ENCODE measurements at places on chromosomes 5 and 9.
A peak's percentile ranks its signal among the peaks of the same experiment; 100 is the strongest.

DNA sequence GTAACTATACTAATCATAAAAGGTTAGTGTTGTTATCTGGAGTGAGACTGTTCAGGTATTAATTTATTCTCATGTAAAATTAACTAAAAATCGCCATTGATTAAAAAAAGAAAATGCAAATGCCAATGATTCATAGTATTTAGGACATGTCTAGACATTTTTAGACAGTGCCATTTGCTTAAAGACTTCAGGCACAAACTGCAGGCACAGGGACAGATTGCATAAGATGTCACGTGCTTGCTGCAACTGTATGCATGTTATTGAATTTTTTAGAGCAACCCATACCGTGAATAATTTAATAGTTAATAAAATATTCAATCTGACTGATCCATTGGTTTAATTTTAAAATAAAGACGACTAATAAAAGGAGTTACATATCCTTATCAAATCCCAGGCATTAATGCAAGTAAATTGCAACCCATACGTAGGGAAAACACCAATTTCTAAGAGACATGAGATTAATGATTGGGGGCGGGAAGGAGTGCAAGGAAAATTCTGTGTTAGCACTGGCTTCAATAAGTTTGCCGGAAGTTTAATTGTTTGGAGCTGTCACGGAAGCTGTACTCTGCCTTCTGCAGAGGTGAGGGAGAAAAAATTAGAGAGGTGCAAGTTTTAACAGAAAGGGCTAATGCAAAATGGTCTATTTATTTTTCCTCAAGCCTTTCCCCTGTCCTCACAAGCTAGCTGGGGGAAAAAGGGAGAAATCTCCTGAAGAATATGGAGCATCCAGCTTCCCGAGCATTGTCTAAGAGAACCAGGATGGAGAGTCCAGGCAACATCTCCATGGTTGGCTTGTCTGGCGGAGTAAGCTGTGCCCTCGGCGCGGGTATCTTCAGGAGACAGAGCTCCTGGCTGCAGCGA lies 2.9 kb downstream of the EDIL3 start:
- peak; percentile 34 for DNase-seq

- peak; percentile 14 for DNase-seq
These were observed 10.0 kb upstream of the ZNF131 start for GRCh38 chr5:43110606-43111170.

GRCh38 chr5:111859533-111860270 lies 102.7 kb upstream of the NREP start:
- peak; percentile 93 for DNase-seq

DNA sequence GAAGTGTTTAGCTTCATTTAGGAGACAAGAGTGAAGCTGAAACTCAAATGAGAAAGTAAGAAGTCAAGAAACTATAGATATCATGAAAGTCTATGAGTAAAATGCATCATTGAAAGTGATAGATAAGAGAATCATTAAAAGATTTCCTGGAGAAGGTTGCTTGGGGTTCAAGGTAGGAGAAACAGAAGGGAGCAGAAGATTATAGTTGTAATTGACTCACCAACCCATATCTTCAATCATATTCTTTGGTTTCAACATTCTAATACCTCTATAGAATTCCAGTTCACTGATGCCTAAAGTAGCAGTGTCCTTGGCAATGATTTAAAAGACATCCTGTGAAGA lies 365.7 kb upstream of the RIOK2 start:
- no peak for DNase-seq

GRCh38 chr9:77595426-77596095 lies 52.6 kb downstream of the GNA14 start:
- peak; percentile 26 for DNase-seq

DNA sequence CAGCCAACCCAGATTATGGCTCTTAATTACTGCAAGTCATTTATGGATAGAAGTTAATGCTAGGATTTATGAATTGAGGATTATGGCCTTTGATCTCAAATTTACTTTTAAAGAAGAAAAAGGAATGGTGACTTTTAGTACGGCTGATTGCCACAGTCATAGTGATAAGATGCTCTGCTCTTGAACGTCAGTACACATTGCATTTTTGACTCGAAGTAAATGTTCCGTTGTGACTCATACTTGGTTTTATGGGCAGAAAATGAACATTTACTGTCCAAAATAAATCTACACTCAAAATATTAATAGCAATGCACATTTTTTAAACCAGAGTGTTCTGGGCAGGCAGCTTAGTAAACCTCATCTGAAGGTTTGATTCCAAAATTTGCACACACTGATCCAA lies 830 bp downstream of the ADAMTSL1 start:
- DNase-seq = peak; percentile 83

GRCh38 chr9:136292591-136293448 lies 11.1 kb downstream of the CCDC187 start:
- DNase-seq = no peak

DNA sequence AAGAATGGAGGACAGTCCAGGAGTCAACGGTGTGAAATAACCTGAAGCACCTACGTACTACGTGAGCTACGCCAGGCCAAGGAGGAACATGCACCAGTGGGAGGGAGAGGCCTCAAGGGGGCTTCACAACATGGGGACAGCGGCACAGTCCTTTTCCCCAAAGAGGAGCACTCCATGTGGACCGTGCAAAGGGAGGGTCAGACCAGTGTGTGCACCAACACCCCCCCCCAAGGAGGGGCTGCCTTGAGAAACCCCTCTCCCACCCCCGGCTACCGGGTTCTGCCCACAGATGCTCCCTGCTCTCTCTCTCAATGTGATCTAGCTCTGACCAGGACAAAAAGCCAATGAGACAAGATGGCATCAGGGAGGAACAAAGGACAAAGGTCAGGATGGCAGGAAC lies 68.6 kb downstream of the PRRT1B start:
- DNase-seq = no peak

DNA sequence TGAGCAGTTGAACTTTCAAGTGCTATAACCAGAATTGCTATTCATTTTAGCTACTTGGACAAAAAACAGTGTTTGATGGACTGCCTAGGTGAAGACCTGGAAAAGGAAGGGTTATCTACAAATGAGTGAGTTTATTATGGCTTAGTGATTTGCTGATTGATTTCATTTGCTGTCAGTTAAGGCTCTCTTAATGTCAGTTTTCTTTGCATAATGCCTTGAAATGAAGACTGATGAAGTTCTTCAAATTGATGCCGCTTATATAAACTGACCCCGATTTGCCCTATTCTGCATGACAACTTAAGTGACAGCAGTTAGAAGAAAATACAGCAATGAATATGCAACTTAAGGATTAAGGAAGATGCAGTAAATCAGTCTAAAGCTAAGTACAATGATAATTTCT lies 332.6 kb downstream of the CCDC171 start:
- DNase-seq = no peak

- DNase-seq = peak; percentile 45
These were observed 546.3 kb downstream of the MAT2B start for GRCh38 chr5:164051745-164052144.

GRCh38 chr5:136103118-136103517 lies 29.5 kb upstream of the SMAD5 start:
- DNase-seq = no peak

All from iris pigment epithelial cell (primary cell).